ENCODE measurements at places on chromosomes 1 and 21.

DNA sequence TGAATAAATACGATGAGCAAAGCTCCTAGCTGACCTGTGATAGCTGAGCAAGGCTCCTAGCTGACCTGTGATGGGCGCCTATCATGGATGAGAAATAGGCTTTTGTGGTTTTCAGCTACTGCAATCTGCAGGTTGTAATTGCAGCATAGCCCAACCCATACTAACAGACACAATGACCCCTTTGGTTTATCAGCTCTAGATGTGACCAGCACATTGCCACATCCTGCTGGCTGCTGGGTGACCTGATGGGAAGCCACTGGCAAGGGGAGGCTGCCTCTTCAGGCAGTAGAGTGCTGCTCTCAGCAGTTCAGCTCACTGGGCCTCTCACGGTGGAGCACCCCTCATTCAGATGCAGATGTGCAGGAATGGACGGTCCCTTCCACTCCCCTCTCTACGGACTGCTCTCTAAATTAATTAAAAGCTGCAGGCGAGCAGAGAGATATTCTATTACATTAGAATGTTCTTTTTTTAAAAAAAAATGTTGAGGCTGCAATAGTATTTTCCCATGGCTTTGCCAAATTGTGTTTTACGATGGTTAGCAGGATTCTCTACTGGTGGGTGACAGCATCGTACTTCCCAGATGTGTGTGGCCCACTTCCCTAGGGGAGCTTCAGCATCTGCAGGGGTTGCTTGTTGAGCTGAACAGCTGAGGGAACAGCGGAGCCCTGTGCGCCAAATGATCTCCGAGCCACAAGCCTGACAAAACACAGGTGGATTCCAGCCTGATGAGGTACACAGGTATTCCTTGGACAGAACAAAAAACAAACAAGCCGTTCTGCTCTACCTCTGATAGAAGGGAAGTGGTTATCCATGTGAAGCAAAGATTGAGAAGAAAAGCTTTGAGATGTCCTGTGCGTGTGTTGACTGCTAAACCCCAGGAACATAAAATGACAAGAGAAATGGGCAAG is 65.0 kb downstream of the SYT6 start:
- DNase-seq: no peak

DNA sequence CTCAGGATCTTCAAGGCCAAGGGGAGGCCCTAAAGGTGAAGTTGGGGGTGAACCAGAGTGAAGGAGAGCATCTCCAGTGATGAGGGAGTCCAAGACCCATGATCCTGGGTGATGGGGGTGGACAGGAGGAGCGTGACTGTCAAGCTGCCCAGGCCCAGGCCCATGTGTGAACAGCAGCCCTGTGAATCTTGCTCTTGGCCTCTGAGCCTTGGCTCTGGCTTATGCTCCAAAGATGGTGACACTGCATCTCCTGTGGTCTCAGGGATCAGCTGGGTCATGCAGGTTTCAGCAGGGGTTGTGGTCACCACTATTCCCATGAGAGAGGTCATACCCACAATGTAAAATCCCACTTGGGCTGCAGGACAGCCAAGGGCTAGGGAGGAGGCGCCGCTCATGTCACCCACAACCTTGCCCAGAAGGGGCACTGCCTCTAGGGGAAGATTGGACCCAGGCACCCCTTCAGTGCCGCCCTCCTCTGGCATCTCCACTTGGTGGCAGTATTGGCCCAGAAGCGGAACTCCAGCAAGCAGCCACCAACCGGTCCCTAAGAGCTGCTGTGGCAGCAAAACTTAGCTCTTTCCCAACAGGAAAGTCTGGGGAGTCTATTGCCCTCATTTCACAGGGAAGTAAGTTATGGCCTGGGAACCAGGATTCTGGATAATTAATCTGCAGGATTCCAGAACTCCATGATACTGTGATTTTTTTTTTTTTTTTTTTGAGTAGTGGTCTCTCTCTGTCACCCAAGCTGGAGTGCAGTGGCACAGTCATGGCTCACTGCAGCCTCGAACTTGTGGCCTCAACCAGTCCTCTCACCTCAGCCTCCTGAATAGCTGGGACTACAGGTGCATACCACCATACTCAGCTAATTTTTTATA is 7.5 kb upstream of the WNT3A start:
- no peak for DNase-seq

GRCh38 chr1:89199525-89200031 is 836 bp upstream of the GBP4 start:
- no peak for DNase-seq

DNA sequence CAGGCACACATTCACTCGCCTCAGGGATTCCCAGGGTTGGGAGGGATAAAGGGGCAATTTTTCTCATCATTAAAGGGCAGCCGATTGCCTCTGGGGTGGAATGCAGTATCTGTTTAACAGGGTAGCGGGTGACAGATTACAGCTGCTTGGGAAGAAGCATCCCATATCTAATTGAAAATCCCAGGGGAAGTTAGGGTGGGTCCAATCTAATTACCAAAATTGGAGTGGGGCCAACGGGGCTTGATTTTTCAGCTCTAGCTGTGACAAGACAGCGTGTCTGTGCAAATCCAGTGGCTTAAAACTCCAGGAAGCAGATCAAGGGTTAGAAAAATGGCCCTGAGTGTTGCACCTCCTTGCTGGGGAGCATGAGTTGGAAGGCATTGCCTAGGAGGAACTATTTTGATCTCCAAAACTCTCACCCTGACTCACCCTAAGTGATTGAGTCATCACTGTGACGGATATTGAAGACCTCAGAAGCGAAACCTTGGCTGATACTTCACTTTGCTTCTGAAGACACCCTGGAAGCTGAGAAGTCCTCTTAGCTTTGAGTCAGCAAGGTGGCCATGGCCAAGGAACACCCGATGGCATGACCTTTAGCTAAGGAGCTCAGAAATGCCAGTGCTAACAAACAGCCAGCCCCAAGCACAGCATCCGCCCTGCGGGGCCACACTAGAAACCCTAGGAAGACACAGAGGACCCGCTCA is 46.0 kb downstream of the GRHL3 start:
- no peak for DNase-seq

- no peak for DNase-seq
Measured at GRCh38 chr1:55363268-55363667, 148.1 kb upstream of the USP24 start.

- no peak for DNase-seq
Measured at GRCh38 chr1:231192620-231193163, 30.8 kb downstream of the TRIM67 start.
